Cardiac muscle cell (in vitro differentiated cells and primary cell): ENCODE measurements at places on chromosomes 11 and 22. TPM values are rescaled to one million over a fixed set of nuclear protein-coding genes. Genes with fewer than 3 reads are reported as not detected.

SCGB2A2 gene
- not detected in 2 replicates for polyA plus RNA-seq

PAX6 gene
- 0.56 TPM in 1 of 2 replicates, not detected in the other for polyA plus RNA-seq

NUDT8 gene
- polyA plus RNA-seq = 17.3 and 18.7 TPM in 2 replicates

NR1H3 gene
- 16.2 and 30.6 TPM in 2 replicates for polyA plus RNA-seq

KCNJ11 gene
- polyA plus RNA-seq = 4.7 and 10.1 TPM in 2 replicates

CENPM gene
- 25.8 and 37.0 TPM in 2 replicates for polyA plus RNA-seq

POU2AF1 gene
- 0.10 TPM in 1 of 2 replicates, not detected in the other for polyA plus RNA-seq

ART5 gene
- 58.7 and 75.7 TPM in 2 replicates for polyA plus RNA-seq

PLEKHA7 gene
- polyA plus RNA-seq = 40.8 and 97.6 TPM in 2 replicates

WBP2NL gene
- polyA plus RNA-seq = not detected in 2 replicates

ALDH3B1 gene
- 0.55 and 0.66 TPM in 2 replicates for polyA plus RNA-seq

OR52H1 gene
- 0.43 TPM in 1 of 2 replicates, not detected in the other for polyA plus RNA-seq

PLAAT3 gene
- polyA plus RNA-seq = 10.8 and 29.3 TPM in 2 replicates

DCDC1 gene
- polyA plus RNA-seq = 0.76 TPM in 1 of 2 replicates, not detected in the other

UBE4A gene
- 17.4 and 26.6 TPM in 2 replicates for polyA plus RNA-seq

CRYBA4 gene
- polyA plus RNA-seq = 0.34 TPM in 1 of 2 replicates, not detected in the other

CHADL gene
- 0.49 and 1.8 TPM in 2 replicates for polyA plus RNA-seq

MUC5AC gene
- polyA plus RNA-seq = not detected in 2 replicates

OR2D2 gene
- polyA plus RNA-seq = not detected in 2 replicates

CCDC87 gene
- polyA plus RNA-seq = 1.2 and 4.8 TPM in 2 replicates

CECR2 gene
- polyA plus RNA-seq = 4.6 and 9.7 TPM in 2 replicates

CPSF7 gene
- polyA plus RNA-seq = 34.6 and 55.5 TPM in 2 replicates

CFL1 gene
- 1,641 and 2,660 TPM in 2 replicates for polyA plus RNA-seq

C11orf21 gene
- 1.5 and 1.8 TPM in 2 replicates for polyA plus RNA-seq
